ENCODE measurements at places on chromosomes 3 and 15.

DNA sequence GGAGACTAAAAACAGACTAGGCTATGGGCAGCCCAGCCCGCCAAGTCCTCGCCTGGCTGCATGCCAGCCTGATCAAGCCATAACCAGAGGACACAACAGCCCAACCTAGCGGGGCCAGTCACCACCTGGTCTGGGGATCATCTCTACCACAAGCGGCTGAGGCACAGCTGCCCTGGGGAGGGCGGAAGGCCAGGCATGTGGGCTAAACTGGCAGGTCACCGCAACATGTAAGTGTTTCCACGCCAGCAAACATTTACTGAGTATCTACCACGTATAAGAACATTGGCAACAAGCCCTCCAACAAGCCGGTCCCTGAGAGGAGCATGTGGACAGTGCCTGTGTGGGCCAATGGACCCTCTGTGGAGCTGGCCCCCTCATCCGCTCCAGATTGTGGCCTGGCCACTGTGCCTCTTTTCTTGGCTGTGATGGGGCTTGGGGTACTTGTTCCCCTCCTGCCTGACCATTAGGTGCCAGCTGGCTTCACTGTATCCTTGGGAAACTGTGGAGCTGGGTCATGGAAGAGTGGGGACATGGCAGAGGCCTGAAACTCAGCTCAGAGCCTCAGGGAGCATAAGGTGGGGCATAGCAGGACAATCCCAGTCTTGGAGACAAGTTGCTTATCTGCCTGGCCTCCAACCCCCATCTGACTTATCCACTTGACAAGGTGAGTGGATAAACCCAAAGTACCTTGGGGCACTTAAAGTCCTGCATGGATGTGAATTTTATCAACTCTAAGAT is 9.0 kb downstream of the UBXN7 start:
- peak; percentile 74 for DNase-seq

DNA sequence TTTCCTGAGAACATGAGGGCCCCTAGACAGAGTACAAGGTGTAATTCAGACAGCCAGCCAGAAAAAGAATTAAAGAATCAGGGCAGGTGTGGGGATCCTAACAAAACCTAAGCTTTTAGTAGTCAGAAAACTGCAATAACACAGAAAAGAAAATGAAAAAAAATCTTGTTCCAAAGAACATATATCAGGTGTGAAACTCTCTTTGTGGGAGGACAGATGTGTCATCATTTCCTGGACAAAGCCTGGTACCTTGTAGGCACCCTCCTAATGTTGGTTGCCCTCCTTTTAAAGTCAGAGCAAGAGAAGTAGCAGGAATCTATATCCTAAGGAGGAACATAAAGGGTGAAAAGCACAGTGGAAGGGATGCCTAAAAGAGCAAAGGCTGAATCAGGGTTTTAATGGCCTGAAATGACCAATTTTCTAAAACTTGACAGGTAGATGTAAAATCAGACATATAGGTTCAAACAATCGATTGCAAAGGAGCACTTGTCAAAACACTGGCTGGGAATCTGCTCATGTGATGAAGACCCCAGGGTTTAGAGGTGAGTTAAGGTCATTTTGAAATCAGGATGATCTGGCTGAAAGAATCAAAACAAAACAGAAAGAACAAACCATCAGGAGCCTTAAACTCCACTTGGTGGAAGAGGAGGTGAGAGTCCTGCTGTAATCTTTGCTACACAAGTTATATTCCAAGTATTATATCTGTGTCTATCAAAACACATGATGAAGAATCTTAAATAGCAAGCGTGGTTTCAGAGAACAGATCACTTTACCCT is 54.9 kb downstream of the TGFBR2 start:
- DNase-seq: no peak

GRCh38 chr15:77599899-77600298 is 32.8 kb downstream of the LINGO1 start:
- DNase-seq: peak; percentile 70

DNA sequence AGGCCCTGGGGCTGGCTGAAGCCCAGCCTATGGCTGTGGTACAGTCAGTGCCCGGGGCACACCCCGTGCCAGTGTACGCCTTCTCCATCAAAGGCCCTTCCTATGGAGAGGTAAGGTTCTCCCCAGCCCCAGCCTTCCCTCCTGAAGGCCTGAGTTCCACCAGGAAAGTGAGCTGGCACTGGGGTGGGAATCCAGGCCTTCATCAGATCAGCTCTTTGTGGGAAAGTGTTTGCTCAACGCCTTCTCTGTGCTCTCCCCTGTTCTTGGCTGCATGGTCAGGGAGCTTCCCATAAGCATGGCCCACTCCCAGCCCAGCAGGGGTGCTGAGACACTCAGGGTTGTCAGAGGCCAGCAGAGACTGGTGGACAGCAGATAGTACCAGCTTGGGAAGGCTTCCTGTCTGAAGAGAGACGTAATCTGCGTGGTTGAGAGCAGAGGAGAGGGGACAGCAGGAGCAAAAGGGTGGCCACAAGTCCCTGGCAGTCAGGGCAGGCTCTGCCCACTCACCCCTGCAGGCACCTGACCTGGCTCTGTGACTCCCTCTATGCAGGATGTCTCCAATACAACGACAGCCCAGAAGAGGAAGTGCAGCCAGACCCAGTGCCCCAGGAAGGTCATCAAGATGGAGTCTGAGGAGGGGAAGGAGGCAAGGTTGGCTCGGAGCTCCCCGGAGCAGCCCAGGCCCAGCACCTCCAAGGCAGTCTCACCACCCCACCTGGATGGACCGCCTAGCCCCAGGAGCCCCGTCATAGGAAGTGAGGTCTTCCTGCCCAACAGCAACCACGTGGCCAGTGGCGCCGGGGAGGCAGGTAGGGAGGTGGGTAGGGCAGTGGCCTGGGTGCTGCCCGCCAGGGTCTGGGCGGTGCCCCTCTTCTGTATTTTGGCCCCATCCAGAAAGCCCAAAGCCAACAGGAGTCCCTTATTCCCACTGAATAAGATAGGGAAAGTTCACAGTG is 38.4 kb downstream of the PML start:
- no peak for DNase-seq

DNA sequence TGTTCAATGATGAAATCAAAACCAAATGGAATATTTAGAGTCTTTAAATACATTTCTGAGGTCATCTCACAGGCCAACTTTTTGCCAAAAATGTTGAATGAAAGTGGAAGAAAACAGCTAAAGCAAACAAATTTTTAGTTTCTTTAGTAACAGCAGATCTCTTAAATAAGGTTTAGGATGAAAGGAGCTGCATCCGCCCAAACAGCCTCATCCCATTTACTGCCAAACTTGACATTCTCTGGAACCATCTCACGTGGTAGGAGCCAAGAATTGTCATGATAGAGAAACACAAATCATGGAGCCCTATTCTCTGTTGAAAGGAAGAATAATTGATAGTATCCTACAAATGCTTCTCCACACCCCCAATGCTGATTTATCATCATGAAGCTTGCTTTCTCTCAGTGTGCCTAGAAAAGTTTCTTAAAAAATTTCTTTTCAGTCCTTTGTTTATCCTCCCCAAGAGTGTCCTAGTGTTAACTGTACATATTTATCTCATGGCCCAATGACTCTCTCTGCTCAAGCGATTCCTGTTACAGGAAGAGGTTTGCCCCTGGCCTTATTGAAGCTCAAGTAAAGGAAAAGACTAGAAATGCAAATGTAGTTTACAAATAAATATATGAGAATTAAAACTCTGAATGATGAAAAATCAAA is 23.4 kb downstream of the SLC9A9 start:
- DNase-seq: no peak

GRCh38 chr3:115648559-115648958 is 25.2 kb downstream of the GAP43 start:
- no peak for DNase-seq

DNA sequence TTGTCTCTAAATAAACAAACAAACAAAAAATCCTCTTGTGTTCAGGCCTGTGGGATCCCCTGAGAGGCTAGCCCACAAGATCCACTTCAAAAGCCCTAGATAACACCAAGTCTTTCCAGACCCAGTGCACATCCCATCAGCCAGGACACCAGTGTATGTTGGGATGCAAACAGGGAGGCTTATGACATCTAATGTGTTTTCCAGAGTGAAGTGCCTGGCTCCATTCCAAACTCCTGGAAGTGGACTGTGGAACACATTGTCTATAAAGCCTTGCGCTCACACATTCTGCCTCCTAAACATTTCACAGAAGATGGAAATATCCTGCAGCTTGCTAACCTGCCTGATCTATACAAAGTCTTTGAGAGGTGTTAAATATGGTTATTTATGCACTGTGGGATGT is 57.0 kb downstream of the MLH1 start:
- no peak for DNase-seq

GRCh38 chr3:69096299-69096698 is 11.6 kb downstream of the ARL6IP5 start:
- no peak for DNase-seq

- no peak for DNase-seq
Observed at GRCh38 chr15:100042558-100042957, 299.2 kb downstream of the ADAMTS17 start.

DNA sequence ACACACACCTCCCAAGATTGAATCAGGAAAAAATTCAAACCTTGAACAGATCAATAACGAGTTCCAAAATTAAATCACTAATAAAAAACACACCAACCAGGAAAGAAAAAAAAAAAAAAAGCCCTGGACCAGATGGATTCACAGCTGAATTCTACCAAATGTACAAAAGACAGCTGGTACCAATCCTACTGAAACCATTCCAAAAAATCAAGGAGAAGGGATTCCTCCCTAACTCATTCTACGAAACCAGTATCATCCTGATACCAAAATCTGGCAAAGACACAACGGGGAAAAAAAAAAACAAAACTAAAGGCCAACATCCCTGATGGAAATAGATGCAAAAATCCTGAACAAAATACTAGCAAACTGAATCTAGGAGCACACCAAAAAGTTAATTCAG is 54.4 kb upstream of the SLC12A8 start:
- peak; percentile 85 for DNase-seq

DNA sequence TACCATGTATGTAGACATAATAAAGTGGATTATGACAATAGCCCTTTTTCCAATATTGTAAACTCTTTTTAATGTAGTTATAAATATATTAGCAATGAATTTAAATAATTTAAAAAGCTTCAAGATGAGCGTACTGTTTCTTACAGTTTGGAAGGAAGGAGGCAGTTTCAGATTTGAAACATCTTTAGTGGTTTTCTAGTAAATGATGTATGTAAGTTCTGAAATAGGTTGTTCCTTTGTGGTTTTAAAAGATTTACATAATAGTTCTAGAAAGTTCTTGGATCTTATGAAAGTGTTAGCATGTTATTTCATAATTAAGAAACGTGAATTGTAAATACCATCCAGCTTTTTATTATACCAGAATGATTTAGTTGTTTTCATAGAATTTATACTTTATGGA is 16.0 kb downstream of the DNAJC19 start:
- DNase-seq: no peak

GRCh38 chr3:157953565-157953964 is 152.7 kb downstream of the SHOX2 start:
- DNase-seq: no peak

GRCh38 chr15:82140886-82141285 is 95.1 kb upstream of the MEX3B start:
- no peak for DNase-seq

- no peak for DNase-seq
Observed at GRCh38 chr15:71853543-71853942, 43.2 kb downstream of the NR2E3 start.

DNA sequence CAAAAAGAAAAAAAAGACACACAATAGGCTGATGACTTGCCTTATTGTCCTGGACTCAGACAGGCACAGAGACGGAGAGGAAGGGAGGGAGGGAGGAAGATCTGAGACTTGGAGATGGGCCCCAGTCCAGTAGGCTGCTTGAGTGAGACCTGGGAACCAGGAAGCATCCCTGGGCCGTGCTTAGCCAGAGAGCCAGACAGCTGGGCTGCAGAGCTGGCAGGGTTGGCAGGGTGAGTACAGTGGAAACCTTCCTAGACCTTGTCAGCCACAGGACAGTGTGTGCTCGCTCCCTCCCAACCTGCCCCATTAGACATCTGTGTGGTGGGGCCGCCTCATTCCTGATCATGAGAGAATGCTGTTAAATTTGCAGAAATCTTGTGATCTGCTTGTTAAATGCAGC is 107.9 kb upstream of the ALDH1A3 start:
- no peak for DNase-seq

- no peak for DNase-seq
Observed at GRCh38 chr3:44050101-44050500, 191.6 kb upstream of the TOPAZ1 start.

DNA sequence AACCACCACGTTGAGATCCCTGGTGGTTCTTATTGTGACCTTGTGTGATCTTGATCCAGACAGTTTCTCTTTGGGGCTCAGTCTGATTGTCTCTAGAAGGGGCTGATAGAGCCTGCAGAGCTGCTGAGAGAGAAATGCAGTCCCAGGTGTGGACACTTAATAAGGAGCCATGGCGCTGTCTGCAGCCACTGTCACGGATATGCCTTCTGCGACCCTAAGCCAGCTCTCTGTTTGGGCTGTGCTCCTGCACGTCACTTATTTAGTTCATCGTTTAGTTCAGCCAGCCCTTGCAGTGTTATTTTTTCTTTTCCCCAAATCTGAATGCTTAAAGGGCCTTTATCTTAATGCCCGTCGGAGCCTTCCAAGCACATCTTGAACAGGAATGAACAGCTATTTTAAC is 12.0 kb downstream of the SLC6A1 start:
- no peak for DNase-seq

DNA sequence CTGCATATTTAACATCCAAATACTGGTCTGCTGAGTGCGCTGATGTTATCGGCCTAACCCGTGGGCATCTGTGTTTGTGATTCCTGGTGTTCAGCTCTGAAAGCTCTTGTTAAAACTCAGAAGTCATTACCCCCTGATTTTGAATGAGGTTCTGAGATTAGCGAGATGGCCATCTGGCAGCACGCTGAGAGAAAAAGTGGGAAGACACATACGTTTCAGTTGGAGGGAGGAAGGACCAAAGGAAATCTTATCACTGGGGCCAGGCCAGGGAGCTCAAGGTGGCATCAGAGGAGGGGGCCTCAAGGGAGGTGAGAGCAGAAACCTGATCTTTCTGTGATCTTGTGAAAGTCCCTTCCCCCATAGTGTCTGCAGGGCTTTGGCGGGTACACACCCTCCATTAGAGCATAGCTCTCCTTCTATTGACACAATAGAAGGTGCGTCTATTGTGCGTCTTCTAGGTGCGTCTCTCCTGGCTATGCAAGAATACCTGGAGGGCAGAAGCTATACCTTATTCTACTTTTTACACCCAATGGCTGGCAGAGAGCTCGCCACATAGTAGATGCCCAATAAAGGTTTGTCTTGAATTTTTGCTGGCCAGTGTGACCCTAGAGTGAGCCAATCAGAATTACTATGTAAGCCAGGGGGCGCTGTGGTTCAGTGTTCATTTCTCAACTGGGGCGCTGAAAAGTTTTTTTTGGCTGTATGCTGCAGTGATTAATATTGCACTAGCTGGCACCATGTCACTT is 182.4 kb downstream of the SHQ1 start:
- DNase-seq: no peak

DNA sequence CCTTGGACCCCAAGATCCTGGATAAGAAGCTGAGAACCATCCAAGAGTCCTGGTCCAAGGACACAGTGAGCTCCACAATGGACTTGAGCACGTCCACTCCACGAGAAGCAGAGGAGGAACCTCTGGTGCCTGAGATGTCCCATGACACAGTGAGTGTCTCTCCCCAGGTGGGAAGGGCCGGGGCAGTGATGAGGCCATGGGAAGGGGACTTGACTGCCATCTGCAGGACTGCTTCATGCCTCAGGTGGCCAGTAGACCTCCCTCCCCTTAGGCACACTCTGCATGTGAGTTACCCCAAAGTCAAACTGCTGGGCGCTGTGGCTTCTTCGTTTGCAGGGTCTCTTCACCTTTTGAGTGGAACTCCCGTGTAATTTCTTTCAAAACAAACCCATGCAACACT is 59.7 kb downstream of the CCDC33 start:
- no peak for DNase-seq

- no peak for DNase-seq
Observed at GRCh38 chr3:43858294-43858701, 167.6 kb downstream of the ABHD5 start.
